AML-193 (cell line): ENCODE measurements at places on chromosomes 16 and 17.

DNA sequence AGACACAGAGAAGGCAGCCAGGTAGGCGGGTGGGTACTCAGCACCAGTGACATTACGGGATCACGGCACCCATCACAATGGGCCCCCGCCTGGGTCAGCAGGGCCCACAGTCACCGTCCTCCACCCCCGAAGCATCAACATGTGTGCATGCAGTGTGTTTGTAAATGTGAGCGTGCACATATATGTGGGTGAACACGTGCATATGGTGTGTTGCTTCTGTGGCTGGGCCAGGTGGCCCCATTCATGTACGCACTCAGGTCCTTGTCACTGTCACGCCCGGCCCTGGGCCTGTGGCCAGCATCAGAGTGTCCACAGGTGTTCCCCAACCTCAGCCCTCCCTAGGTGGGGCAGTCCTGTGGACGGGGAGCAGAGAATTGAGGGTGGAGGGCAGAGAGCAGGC is 37.1 kb downstream of the TNFRSF13B start:
- DNase-seq, result no peak

DNA sequence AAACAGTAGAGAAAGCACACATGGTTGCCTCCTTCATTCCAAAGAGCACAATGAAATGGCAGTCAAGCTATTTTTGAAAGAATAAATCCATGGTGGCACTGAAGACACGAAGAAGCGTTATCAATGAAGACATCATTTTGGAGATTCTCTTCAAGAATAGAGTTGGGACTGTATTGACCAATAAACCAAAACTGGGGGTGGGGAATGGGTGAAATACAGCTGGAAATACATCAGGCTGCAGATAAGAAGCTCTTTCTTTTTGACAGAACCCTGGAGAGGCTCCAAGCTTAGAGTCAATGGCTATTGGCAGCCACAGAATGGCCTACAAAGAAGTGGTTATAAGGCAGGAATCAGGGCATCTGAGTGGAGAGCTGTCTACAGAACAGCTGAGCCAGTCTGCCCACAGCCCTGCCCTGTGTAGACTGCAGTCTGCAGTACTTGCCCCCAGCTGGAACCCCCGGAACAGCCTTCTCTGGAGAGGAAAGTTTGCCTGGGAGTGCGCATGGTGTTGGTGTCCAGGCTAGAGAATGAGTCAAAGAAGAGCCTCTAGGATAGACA is 100.4 kb downstream of the STX8 start:
- no peak for DNase-seq

GRCh38 chr16:68202091-68202519 is 33.8 kb downstream of the ESRP2 start:
- DNase-seq, result no peak

- no peak for DNase-seq
These were observed 171.1 kb downstream of the CDH11 start for GRCh38 chr16:64950731-64951130.

GRCh38 chr17:78163881-78164747 is 4.3 kb upstream of the SYNGR2 start:
- DNase-seq, result no peak

DNA sequence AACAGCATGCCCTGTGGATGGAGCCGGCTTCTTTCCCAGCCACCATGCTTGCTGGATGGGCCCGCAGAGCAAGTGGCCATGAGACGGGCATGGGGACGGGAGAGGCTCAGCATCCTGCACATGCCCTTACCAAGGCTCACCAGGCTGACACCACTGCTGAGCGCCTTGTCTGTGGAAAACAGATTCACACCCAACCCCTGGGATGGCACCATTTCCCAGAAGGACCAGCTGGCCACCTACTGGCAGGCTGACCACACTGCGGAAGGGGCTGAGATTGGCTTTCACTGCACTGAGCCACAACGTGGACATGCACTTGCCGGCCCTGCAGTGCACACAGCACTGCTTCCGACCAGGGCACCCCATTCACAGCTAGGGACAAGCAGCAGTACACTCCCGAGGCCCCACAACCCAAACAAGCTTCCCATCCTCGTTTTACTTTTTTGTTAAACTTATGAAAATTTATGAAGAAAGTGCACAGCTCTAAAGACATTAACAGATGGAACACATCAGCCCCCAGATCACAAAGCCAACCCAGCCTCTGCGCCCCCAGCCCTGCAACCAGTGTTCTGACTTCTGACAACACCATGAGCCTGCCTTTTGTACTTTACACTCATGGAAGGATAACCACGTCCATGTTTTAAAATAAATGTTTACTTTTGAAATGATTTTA is 13.9 kb upstream of the KRTAP17-1 start:
- DNase-seq, result peak; percentile 52

- DNase-seq, result no peak
These were observed 75.9 kb downstream of the IRX6 start for GRCh38 chr16:55399911-55400310.

DNA sequence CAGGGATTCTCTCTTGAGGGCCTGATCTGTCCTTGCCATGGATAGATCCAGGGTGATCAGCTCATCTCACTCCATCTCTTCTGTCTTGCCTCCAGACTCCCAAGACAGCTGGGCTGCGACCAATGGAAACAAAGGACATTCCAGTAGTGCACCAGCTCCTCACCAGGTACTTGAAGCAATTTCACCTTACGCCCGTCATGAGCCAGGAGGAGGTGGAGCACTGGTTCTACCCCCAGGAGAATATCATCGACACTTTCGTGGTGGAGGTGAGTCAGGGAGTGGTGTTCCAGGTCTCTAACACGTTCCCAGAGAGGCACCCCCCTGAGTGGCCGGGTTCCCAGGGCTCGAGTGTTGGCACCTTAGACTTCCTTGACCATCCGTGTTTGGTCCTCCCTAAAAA is 29.5 kb downstream of the PLCD3 start:
- no peak for DNase-seq

DNA sequence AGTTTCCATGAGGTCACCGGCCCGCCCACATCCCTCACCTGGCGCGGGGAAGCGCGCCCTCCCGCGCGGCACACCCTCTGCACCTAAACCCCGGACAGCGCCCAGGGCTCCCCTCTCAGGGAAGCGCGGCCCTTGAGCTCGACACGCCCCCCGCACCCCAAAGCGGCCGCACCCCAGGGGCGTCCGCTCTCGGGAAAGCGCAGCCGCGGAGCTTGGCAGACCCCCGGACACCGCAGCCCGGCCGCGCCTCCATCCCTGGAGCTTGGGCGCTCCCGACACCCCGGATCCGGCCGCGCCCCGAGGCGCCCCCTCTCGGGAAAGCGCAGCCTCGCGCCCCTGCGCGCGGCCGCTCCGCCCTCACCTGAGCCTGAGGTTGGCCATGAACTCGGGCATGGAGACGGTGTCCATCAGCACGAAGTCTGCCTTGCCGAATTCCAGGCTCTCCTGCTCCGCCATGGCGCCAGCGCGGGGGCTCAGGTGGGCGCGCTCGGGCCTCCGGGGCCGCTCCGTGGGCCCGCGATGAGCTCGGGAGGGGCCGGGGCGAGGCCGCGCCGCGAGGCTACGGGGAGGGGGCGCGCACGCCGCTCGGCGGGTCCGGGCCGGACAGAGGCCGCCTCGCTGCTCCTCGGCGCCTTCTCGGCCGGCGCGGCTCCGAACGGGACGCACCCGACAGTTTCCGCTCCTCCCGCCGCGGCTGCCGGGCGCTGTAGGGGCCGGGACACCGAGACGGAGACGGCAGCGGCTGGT is at the start of gene MYO1D:
MYO1D (minus strand) TSS at position 708 of the 747 bp plus-strand sequence; CDS start at position 456, 252 bp downstream.
- no peak for DNase-seq

GRCh38 chr17:29578626-29579485 is 10.4 kb downstream of the TP53I13 start:
- DNase-seq, result no peak

DNA sequence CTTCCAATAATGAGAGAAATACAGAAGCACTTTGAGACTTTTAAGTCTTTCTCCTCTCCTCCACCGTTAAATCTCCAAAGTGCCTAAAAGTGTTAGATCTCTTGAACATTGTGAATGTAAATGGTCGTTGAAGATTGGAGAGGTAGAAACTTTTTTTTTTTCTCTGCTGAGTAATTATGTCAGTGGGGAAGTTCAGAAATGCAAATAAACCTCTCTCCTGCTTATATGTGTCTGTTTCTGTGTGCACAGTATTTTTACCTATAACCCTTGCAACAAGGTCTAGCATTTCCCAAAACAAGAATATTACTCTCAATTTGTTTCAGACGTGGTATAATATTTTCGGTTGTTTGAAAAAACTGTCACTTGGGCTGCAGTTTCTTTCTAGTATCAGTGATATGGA is 833.6 kb upstream of the CDH8 start:
- DNase-seq, result no peak

GRCh38 chr17:74288785-74289184 is 14.8 kb downstream of the DNAI2 start:
- no peak for DNase-seq

DNA sequence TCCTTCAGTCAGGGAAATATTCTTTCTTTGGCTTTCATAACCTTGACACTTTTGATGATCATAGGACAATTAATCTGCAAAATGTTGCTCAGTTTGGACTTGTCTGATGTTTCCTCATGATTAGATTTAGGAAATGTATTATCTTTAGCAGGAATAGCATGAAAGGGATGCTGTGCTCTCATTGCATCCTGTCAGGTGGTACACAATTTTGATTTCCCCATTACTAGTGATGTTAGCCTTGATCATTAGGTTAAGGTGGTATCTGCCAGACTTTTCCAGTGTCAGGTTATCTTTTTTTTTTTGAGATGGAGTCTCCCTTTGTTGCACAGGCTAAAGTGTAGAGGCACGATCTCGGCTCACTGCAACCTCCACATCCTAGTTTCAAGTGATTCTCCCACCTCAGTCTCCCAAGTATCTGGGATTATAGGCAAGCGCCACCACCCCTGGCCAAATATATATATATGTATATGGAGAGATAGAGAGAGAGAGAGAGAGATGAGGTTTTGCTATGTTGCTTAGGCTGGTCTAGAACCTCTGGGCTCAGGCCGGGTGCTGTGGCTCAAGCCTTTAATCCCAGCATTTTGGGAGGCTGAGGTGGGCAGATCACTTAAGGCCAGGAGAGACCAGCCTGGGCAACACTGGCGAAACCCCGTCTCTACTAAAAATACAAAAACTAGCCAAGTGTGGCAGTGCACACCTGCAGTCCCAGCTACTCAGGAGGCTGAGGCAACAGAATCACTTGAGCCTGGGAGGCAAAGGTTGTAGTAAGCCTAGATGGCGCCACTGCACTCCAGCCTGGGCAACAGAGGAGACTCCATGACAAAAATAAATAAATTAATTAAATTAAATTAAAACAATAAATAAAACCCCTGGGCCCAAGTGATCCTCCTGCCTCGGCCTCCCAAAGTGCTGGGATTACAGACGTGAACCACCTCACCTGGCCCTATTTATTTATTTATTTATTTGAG is 15.8 kb upstream of the CAVIN1 start:
- DNase-seq, result peak; percentile 28

- no peak for DNase-seq
These were observed 43.2 kb downstream of the PIMREG start for GRCh38 chr17:6487251-6488007.

DNA sequence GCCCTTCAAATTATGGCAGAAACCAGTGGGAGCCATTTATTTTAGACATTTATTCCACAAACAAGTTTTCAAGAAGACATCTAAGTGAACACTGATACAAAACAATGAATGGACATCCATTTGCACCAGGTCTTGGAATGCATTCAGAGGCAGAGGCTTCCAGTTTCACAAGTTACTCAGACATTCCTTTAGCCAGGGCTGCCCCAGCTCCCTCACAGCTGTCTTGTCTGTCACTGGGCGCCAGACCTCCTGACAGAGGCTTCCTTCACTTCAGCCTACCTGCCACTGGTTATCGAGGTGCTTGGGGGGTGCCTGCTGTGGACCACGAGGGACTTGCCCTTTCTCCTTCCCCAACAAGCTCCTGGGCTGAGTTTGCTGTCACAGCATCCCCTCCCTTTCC is 19.2 kb downstream of the AQP8 start:
- DNase-seq, result no peak

GRCh38 chr16:48381201-48381600 is 4.0 kb downstream of the SIAH1 start:
- no peak for DNase-seq

GRCh38 chr17:6800422-6801027 is 24.5 kb downstream of the FBXO39 start:
- DNase-seq, result no peak

- no peak for DNase-seq
These were observed 54.0 kb upstream of the RBFOX1 start for GRCh38 chr16:7278636-7279035.

DNA sequence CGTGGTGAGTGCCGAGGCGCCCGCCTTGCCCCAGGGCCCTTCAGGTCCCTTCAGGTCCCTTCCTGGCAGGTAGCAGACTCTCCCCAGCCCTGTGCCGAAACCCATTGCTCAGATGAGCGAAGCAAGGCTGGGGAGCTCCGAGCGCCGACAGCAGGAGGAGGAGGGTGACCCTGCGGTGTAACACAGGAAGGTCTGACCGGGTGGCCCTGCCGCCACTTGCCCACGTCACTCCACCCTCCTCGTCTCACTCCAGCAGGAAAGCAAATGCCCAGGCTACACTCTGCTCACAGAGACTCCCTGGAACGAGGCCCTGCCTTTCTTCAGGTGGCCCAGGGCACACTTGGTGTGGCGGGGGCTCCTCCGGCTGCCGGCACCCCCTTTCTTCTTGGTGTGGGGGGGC is 57.2 kb downstream of the ACTG1 start:
- no peak for DNase-seq

GRCh38 chr16:85327731-85328675 is 215.7 kb upstream of the CIBAR2 start:
- no peak for DNase-seq

DNA sequence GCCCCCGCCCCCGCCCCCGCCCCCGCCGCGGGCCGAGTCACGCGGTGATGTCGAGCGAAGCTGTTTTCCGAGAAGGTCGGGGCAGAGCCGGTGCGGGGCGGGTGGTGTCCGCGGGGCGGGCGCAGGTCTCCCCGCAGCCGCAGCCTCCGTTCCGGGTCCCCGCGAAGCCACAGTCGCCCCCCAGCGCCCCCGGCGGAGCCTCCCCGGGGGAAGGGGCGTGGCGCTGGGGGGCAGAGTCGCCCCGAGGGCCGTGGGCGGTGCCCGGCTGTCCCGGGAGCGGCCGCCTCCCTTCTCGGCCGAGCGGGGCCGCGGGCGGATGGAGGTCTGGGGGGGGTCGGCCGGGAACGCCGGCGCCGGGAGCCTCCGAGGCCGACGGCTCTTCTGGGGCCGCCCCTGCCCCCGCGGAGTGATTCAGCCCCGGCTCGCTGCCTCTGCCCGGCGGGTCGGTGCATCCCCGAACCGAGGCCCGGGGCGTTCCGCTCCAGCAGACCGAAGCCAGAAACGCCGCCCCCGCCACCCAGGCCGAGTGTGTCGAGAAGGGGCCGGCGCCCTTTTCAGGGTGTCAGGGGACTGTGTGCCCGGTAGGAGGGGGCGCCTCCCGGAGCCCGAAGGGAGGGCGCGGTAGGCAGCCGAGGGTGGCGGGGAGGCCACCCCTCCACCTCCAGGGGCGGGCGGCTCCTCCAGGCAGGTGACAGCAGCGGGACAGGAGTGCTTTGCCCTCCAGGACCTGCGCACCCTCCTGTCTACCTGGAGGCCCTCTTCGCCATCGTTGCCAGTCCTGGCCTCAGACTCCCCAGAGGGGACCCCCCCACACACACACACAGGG is 1.7 kb downstream of the METRNL start:
- no peak for DNase-seq

- no peak for DNase-seq
These were observed 27.9 kb downstream of the CCDC57 start for GRCh38 chr17:82184761-82185160.
